ENCODE measurements at places on chromosomes 1 and 21. TPM values are rescaled to one million over a fixed set of nuclear protein-coding genes. Genes with fewer than 3 reads are reported as not detected.

The CCDC18 gene
- total RNA-seq, result 5.9 TPM

The LCE2A gene
- total RNA-seq, result not detected

The CACNA1E gene
- total RNA-seq, result 0.06 TPM

The CDA gene
- total RNA-seq, result 5.3 TPM

The PAX7 gene
- not detected for total RNA-seq
